H9 (cell line): ENCODE measurements at places on chromosomes 3 and 15. TPM values are rescaled to one million over a fixed set of nuclear protein-coding genes. Genes with fewer than 3 reads are reported as not detected.
A peak's percentile ranks its signal among the peaks of the same experiment; 100 is the strongest.

Gene RASL12
- 7.5 and 7.7 TPM in 2 replicates for total RNA-seq

Gene FGF12
- 5.1 and 5.6 TPM in 2 replicates for total RNA-seq

Gene CCDC174
- 11.5 and 15.2 TPM in 2 replicates for total RNA-seq

- DNase-seq = no peak
These were observed 94.6 kb upstream of the SLC6A6 start for GRCh38 chr3:14307656-14308302.

Gene ERC2
- 15.4 and 15.5 TPM in 2 replicates for total RNA-seq

- DNase-seq = no peak
These were observed 17.6 kb downstream of the ARIH1 start for GRCh38 chr15:72491768-72492167.

- no peak for DNase-seq
These were observed 767 bp downstream of the AP3S2 start for GRCh38 chr15:89893027-89893426.

- DNase-seq = peak; percentile 82
These were observed 17.3 kb downstream of the IGF2BP2 start for GRCh38 chr3:185807445-185808068.

DNA sequence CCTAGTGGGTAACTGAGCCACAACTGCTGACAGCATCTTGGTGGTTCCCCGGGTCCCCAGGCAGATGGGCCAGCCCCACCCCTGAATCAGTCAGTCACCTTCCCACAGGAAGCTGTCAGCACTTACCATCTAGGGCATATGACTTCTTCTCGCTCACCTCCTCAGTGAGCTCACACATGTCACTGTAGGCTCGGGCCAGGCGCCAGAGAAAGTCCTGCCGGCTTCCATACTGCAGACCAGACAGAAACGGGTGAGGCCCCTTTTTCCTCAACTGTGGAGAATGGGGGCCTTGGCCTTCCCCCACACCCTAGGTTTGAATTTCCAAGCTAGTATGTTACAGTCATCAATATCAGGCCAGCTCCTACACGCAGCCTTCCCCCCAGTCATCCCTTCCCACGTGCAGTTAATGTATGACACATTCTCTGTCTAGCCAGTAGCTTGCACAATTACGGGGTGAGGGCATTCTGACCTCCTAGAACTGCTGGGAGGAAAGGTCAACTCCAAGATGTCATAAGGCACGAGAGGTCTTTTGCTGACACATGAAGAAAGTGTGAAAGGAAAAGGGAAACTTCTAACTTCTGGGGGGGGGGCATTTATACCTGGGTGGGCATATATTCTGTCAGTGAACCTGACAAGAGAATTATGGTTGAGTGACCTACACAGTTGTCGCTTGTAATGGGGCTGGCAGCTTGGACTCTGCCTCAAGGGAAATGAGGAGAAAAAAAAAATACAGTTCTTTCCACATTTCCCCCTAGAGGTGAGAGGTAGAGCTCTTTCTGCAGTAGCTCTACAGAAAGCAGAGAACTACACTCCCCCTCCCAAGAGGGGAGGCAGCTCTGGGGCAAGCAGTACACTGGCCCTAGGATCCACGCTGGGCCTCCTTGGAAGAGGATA is 10.9 kb downstream of the RMDN3 start:
- no peak for DNase-seq

Gene KNG1
- total RNA-seq = not detected in 2 replicates

DNA sequence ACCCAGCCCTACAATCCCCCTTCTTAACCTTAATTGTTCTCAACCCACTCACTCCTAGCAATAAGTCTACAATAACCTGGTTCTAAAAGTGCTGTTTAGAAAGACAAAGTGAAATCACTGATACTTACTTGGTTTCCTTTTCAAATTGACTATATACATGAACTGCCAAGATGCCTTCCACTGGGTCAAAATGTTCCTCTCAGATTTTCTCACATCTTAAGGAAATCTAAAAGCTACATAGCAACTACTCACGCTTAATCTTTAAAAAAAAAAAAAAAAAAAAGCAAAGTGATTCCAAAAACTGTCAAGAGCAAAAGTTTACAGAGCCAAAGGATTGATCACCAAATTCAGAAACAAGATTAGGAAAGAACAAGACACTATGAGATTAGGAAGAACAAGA is 68.7 kb upstream of the MAP4 start:
- DNase-seq = no peak

Gene ZIC4
- total RNA-seq = not detected in 2 replicates

DNA sequence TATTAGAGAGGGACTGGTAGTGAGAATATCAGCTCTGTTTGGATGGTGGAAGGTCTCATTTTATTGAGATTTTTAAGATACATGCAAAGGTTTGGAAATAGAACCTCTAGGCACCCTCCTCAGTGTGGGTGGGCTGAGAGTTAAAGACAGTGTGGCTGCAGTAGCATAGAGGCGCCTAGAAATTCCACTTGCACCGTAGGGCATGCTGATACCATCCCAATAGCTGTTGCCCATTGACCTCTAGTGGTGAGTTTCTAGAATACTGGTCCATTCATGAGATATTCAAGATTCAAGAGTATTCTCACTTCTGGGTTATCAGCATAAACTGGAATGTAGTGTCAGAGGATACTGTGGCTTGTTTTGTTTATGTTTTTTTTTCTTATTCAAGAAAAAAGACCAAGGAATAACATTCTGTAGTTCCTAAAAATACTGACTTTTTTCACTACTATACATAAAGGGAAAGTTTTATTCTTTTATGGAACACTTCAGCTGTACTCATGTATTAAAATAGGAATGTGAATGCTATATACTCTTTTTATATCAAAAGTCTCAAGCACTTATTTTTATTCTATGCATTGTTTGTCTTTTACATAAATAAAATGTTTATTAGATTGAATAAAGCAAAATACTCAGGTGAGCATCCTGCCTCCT is 87.2 kb downstream of the TGFBR2 start:
- peak; percentile 56 for DNase-seq

Gene EMC7
- 55.6 and 61.5 TPM in 2 replicates for total RNA-seq

Gene ZNF80
- not detected in 2 replicates for total RNA-seq

Gene FSIP1
- total RNA-seq = 0.64 and 0.96 TPM in 2 replicates

DNA sequence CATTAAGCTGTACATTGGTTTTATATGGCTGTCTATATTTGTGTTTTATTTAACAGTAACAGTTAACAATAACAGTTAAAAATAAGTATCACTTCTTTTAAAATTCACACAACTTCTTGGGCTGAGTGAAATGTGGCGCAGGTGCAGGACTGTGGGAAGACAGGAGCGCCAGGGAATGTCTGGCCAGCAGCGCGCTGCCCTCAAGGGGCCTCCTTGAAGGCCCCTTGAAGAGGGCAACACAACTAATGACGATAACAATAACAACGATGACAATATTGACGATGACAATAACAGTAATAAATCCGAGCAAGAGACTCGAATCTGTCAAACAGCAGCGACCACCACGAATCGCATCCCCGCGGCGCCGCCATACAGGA is 411 bp upstream of the PPP2R3A start:
- DNase-seq = no peak

Gene THPO
- total RNA-seq = 0.64 and 0.85 TPM in 2 replicates

Gene CRBN
- 36.9 and 40.2 TPM in 2 replicates for total RNA-seq

DNA sequence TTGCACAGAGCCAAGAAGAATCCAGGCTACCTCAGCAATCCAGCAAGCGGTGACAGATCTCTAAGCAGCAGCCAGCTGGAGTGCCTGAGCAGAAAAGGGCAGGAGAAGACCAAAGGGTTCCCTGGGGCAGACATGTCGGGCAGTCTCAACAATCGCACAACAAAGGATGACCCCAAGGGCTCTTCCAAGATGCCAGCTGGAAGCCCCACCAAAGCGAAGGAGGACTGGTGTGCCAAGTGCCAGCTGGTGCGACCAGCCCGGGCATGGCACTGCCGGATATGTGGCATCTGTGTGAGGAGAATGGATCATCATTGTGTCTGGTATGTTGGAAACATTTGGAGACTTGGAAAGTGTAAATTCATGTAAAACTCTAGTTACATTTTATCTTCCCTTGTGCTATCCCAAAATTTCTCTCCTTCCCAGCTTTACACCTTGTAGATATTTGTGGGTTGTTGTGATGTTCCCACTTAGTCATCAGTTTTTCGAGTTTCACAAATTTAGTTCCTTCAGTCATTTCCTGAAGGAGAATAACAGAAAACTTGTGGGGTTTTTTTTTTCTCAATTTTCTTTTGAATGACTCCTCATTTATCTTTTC is 6.4 kb downstream of the ZDHHC23 start:
- DNase-seq = no peak

Gene SEMA3B
- 4.4 and 6.4 TPM in 2 replicates for total RNA-seq

Gene PTX3
- 0.11 and 0.22 TPM in 2 replicates for total RNA-seq

GRCh38 chr3:17119201-17120072 is 234.7 kb downstream of the PLCL2 start:
- DNase-seq = no peak

Gene BCHE
- 0.79 and 1.4 TPM in 2 replicates for total RNA-seq

Gene BLM
- total RNA-seq = 41.3 and 43.4 TPM in 2 replicates

DNA sequence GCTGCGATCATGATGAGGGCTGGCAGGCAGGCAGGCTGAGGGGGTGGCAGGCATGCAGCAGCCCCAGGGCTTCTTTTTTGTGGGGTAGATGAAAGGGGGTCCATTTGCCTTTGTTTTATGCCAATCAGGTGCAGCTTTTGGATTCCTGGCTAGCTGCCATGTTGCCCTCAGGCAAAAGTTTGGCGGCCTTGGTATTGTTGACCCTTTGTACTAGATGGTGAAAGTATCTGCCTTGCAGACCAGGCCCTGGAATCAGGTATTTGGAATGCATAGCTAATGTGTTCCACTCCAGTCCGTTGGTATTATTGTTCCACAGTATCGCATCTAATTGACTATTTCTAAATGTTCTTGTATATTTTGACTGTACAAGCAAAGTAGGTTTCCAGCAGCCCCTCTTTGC is 35.0 kb downstream of the EEFSEC start:
- DNase-seq = no peak

Gene GREM1
- 1.0 and 1.1 TPM in 2 replicates for total RNA-seq

DNA sequence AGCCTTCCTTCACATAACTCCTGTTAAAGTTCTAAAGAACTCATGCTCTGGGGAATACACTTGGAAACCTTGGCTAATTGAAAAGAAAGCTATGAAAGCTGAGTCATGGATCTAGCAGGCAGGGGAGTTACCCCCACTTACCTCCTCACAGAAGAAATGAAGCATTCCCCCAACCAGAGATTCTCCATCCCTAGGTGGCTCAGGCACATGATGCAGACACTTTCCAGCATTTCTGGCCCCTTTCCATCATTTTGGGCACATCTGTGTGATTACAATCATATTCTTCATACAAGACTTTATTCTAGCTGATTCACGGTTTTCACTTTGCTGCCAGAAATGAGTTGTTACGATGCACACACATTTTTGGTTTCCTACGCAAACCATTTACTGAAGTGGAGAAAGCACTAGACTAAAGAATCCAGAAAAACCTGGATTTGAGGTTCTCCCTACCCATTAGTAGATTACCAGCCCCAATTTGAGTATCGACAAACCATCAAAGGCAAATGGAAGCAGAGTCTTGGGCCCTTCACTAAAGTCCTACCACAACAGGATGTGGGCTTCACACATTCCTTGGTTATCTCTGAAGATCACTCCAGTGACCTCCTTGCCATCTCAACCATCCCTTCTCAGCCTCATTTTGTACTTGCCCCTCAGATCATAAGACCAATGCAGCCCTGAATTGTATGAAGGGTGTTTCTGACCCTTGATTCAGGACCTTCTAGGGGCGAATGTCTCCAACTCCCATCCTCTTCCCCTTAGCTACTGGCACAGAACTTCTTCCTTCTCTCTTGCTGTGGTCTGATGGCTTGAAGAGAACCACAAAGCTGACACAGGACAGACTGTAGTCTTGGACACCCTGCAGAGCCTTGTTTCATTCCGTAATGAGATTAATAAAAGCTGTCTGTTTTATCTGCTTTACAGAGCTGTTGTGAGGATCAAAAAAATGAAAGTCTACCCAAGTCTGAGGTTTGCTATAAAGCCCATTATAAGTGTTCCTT is 42.5 kb upstream of the SNRK start:
- DNase-seq = no peak

DNA sequence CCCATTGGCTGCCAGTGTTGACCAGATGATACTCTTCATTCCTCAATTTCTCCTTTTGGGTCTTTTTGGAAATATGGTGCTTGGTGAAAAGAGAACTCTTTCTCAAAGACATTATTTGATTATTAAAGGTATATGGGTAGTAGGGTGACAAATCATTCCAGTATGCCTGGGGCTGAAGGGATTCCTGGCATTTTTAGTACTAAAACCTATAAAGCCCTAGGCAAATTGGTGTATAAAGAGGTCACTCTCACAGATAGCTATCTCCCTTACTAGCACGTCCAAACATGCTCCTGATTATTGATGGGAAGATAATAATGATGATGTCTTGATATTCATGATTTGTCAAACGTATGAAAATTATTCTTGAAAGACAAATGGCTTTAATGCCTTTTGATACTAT is 1.1 kb downstream of the GABRR3 start:
- DNase-seq = no peak

DNA sequence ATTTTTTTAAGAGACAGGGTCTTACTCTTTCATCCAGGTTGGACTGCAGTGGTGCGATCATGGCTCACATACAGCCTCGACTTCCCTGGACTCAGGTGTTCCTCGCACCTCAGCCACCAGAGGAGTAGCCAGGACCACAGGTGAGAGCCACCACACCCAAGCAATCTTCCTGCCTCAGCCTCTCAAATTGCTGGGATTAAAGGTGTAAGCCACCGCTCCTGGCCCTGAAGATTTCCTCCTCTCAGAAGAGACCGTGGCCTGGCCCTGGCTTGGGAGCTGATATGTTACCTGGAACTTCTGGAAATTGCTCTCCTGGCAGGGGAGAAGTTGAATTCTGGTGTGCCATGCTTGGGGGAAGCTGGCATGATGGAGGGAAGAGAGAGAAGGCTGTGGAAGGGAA is 36.2 kb downstream of the PPCDC start:
- DNase-seq = no peak
